ENCODE measurements at places on chromosomes 3 and 15. TPM values are rescaled to one million over a fixed set of nuclear protein-coding genes. Genes with fewer than 3 reads are reported as not detected.
A peak's percentile ranks its signal among the peaks of the same experiment; 100 is the strongest.

- peak; percentile 43 for DNase-seq
- H3K36me3 ChIP-seq, result peaks cover 65% of the 10 kb centered on the region
- no peaks in the 10 kb centered on the region for H3K27me3 ChIP-seq
- H3K4me1 ChIP-seq, result peaks cover 24% of the 10 kb centered on the region
- H3K4me3 ChIP-seq, result no peak overlapping the region
Measured at GRCh38 chr15:79872358-79873017, 24.3 kb downstream of the MTHFS start.

- H3K36me3 ChIP-seq, result no peaks in the 10 kb centered on the region
- H3K27ac ChIP-seq, result no peak overlapping the region
- H3K4me3 ChIP-seq, result no peak overlapping the region
- peaks cover 9% of the 10 kb centered on the region for H3K4me1 ChIP-seq
- H3K27me3 ChIP-seq, result peaks cover 24% of the 10 kb centered on the region
Measured at GRCh38 chr3:98980915-98981596, 79.6 kb upstream of the DCBLD2 start.

GRCh38 chr15:65583701-65584100 lies 27.2 kb downstream of the INTS14 start:
- H3K27ac ChIP-seq, result peak overlapping the region; percentile 66
- H3K27me3 ChIP-seq, result no peaks in the 10 kb centered on the region
- no peak overlapping the region for H3K4me3 ChIP-seq
- peak; percentile 60 for DNase-seq
- peaks cover 23% of the 10 kb centered on the region for H3K4me1 ChIP-seq

GRCh38 chr3:148466980-148467740 lies 230.5 kb upstream of the AGTR1 start:
- H3K27me3 ChIP-seq, result no peaks in the 10 kb centered on the region
- H3K4me3 ChIP-seq, result no peak overlapping the region
- no peaks in the 10 kb centered on the region for H3K4me1 ChIP-seq
- DNase-seq, result no peak
- H3K27ac ChIP-seq, result no peak overlapping the region

DNA sequence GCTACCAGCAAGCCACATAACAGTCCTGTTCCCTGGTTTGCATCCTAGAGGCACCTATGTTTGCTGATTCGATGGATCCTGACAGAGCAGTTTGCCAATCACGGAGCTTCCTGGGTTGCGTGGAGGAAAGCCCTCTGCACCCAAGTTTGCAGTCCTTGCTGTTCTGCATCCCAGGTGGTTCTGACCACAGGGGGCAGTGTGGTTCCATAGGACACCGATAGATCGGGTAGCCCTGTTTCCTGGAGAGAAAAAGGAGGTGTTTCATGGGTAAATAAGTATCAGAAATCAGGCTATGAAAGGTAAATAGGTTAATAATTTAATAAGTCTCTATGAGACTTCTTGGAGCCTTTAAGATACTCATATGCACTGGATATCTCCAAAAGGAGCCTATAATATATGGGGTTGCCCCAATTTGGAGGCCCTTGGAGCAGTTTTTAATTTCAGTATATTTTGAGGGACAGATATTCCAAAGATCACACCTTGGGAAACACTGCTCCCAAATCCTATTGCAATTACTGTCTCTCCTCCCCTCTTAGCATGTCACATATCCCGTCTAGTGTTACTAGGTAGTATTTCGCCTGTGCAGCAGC lies 194.6 kb upstream of the TPM1 start:
- no peak overlapping the region for H3K27ac ChIP-seq
- H3K4me3 ChIP-seq, result no peak overlapping the region
- H3K27me3 ChIP-seq, result peaks cover 2% of the 10 kb centered on the region
- peak; percentile 78 for DNase-seq
- no peaks in the 10 kb centered on the region for H3K36me3 ChIP-seq
- no peaks in the 10 kb centered on the region for H3K4me1 ChIP-seq

- no peak overlapping the region for H3K4me3 ChIP-seq
- H3K27me3 ChIP-seq, result peaks cover 4% of the 10 kb centered on the region
- H3K4me1 ChIP-seq, result no peaks in the 10 kb centered on the region
- no peaks in the 10 kb centered on the region for H3K36me3 ChIP-seq
Measured at GRCh38 chr15:87047203-87047965, 967.7 kb downstream of the AGBL1 start.

- no peaks in the 10 kb centered on the region for H3K36me3 ChIP-seq
- H3K27me3 ChIP-seq, result no peaks in the 10 kb centered on the region
- no peak overlapping the region for H3K4me3 ChIP-seq
- H3K4me1 ChIP-seq, result peaks cover 47% of the 10 kb centered on the region
- DNase-seq, result peak; percentile 57
Measured at GRCh38 chr3:188916934-188917401, 254.8 kb upstream of the TPRG1 start.

DNA sequence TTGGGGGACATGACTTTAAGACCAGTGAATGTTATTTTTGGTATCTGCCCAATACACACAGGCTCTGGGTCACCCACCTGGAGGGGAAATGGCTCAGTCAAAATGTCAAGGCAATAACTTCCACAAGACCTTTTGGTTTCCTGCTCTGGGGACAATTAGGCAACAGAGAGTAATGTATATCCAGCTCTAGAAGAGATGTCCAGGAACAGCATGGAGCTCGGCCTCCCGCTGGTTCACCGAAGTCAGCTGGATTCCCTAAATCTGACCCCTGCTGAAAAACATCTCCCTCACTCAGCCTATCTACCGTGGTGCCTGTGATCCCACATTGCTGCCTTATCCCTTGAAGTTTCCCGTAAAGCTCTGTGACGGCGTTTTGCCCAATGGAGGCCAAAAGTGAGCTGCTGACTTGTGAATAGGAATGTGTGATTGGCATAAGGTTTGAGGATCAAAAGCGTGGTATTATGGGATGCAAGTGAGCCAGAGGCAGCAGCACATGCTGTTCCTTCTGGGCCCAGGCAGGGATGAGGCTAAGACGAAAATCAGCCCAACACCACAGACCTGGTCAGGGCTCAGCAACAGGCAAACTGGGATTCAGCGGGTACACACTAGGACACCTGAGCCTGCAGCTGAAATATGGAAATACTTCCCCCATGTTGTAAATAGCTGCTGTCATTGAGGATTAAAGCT lies 47.2 kb upstream of the SLC6A11 start:
- no peaks in the 10 kb centered on the region for H3K36me3 ChIP-seq
- no peak for DNase-seq
- no peaks in the 10 kb centered on the region for H3K4me1 ChIP-seq

GRCh38 chr3:127071597-127072001 lies 88.7 kb downstream of the PLXNA1 start:
- no peak overlapping the region for H3K27ac ChIP-seq
- no peak overlapping the region for H3K4me3 ChIP-seq
- H3K36me3 ChIP-seq, result no peaks in the 10 kb centered on the region
- H3K27me3 ChIP-seq, result peaks cover 2% of the 10 kb centered on the region

DNA sequence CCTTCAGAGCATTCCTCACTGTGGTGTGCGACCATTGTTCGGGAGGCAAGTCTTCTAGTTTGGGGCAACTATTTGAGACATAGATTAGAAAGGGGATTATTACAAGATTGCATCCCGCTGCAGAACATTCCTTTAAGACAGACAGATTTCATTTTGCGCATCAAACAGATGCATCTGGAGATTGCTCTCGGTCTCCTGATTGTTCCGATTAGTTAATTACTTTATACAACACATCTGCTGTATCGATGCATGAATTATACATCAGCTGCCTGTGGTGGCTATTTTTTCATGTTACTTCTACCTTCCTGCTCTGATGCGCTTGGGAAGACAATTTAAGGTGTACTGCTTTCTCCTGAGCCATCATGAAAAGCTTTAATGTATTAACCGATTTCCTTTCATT lies 10.0 kb downstream of the SATB1 start:
- peak overlapping the region; percentile 79 for H3K27ac ChIP-seq
- peaks cover 91% of the 10 kb centered on the region for H3K4me1 ChIP-seq
- H3K36me3 ChIP-seq, result peaks cover 83% of the 10 kb centered on the region
- DNase-seq, result no peak

DNA sequence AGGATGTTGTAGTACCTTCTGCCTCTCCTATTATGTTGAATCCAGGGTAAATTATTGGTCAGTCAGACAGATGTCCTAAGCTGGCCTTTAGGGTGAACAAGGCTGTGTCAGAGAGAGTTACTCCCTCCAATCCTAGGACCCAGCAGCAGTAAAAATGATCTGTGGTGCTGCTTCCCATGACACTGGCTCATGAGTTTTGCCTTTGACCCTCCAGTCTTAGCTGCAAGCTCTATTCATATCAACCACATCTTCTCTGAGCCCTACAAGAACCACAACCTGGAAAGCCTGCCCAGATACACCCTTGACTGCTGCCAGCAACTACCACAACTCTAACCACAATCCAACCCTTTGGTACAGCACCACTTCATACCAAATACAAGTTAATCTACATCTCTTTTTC lies 27.2 kb upstream of the PHLDB2 start:
- no peak overlapping the region for H3K4me3 ChIP-seq
- DNase-seq, result no peak
- H3K27me3 ChIP-seq, result no peaks in the 10 kb centered on the region
- peaks cover 4% of the 10 kb centered on the region for H3K4me1 ChIP-seq
- H3K36me3 ChIP-seq, result no peaks in the 10 kb centered on the region

GRCh38 chr15:67927501-67928168 lies 87.8 kb upstream of the RNU6-1 start:
- H3K4me3 ChIP-seq, result no peak overlapping the region
- H3K27me3 ChIP-seq, result peaks cover 2% of the 10 kb centered on the region
- peaks cover 2% of the 10 kb centered on the region for H3K36me3 ChIP-seq

DNA sequence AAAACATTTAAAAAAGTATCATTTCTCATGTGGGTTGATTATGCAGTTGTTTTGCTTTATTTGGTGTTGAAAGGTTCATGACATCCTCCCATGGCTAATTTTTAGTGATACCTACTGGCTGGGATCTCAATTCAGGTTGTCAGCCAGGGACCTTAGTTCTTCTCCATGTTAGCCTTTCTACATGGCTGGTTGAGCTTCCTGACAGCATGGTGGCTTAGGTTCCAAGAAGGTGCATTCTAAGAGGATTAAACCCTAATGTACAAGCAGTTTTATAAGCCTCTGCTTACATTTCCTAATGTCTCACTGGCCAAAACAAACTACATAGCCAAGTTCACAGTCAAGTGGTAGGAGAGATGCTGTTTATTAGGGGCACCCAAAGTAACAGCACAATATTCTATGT lies 9.4 kb upstream of the TM6SF1 start:
- no peaks in the 10 kb centered on the region for H3K36me3 ChIP-seq
- H3K27ac ChIP-seq, result no peak overlapping the region
- no peak overlapping the region for H3K4me3 ChIP-seq
- peaks cover 22% of the 10 kb centered on the region for H3K27me3 ChIP-seq
- H3K4me1 ChIP-seq, result peaks cover under 1% of the 10 kb centered on the region

DNA sequence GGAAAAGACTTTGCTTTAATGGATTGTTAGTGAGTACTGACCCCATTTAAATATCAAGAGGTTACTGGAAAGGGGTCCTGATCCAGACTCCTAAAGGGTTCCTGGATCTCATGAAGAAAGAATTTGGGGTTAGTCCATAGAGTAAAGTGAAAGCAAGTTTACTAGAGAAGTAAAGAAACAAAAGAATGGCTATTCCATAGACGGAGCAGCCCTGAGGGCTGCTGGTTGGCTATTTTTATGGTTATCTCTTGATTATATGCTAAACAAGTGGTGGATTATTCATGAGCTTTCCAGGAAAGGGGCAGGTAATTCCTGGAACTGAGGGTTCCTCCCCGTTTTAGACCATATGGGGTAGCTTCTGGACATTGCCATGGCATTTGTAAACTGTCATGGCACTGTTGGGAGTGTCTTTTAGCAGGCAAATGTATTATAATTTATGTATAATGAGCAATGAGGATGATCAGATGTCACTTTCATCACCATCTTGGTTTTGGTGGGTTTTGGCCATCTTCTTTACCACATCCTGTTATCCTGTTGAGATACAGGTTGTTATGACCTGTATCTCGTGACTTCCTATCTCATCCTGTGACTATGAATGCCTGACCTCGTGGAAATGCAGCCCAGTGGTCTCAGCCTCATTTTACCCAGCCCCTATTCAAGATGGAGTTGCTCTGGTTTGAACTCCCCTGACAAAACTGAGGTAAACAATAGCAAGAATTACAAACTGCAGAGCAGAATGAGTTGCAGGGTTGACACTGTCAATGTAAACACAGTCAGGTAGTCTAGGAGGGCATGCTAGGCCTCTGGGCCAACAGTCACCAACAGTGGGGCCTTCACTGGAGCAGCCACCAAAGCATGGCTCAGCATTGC lies 10.3 kb upstream of the GPR160 start:
- peaks cover 2% of the 10 kb centered on the region for H3K36me3 ChIP-seq
- peak; percentile 67 for DNase-seq
- no peak overlapping the region for H3K4me3 ChIP-seq
- H3K27ac ChIP-seq, result peak overlapping the region; percentile 39

- peak; percentile 73 for DNase-seq
- H3K27me3 ChIP-seq, result no peaks in the 10 kb centered on the region
- no peak overlapping the region for H3K4me3 ChIP-seq
- H3K4me1 ChIP-seq, result peaks cover 90% of the 10 kb centered on the region
- H3K36me3 ChIP-seq, result peaks cover 8% of the 10 kb centered on the region
Measured at GRCh38 chr15:64623347-64623996, 151.9 kb downstream of the RBPMS2 start.

- H3K4me1 ChIP-seq, result no peaks in the 10 kb centered on the region
- H3K36me3 ChIP-seq, result no peaks in the 10 kb centered on the region
- DNase-seq, result no peak
- no peak overlapping the region for H3K27ac ChIP-seq
- no peaks in the 10 kb centered on the region for H3K27me3 ChIP-seq
- no peak overlapping the region for H3K4me3 ChIP-seq
Measured at GRCh38 chr3:84904816-84905555, 53.8 kb upstream of the CADM2 start.

Gene MKRN2
- 34.5 TPM for total RNA-seq

Gene BDH1
- total RNA-seq, result 70.7 TPM

Gene PPM1L
- total RNA-seq, result 2.1 TPM

Gene SCG5
- total RNA-seq, result 0.94 TPM

Gene TM4SF4
- total RNA-seq, result not detected
